Kidney (tissue), 22 donors: ENCODE measurements at places on chromosomes 2 and 18. TPM values are rescaled to one million over a fixed set of nuclear protein-coding genes. Genes with fewer than 3 reads are reported as not detected.

Gene GPR17
- 0.50 TPM for total RNA-seq

Gene CRYGC
- total RNA-seq: not detected

Gene AFF3
- 11.0 TPM for total RNA-seq

Gene CAVIN2
- 55.0 TPM for total RNA-seq

Gene MAP2
- 11.4 TPM for total RNA-seq

Gene RNF103
- total RNA-seq: 29.9 TPM
